Activated naive CD4-positive, alpha-beta T cell treated with anti-CD3 and anti-CD28 coated beads, Interleukin-2, amount 50 U/mL, for 72 hours (primary cell): ENCODE measurements at places on chromosomes 1 and 21. TPM values are rescaled to one million over a fixed set of nuclear protein-coding genes. Genes with fewer than 3 reads are reported as not detected.

DNA sequence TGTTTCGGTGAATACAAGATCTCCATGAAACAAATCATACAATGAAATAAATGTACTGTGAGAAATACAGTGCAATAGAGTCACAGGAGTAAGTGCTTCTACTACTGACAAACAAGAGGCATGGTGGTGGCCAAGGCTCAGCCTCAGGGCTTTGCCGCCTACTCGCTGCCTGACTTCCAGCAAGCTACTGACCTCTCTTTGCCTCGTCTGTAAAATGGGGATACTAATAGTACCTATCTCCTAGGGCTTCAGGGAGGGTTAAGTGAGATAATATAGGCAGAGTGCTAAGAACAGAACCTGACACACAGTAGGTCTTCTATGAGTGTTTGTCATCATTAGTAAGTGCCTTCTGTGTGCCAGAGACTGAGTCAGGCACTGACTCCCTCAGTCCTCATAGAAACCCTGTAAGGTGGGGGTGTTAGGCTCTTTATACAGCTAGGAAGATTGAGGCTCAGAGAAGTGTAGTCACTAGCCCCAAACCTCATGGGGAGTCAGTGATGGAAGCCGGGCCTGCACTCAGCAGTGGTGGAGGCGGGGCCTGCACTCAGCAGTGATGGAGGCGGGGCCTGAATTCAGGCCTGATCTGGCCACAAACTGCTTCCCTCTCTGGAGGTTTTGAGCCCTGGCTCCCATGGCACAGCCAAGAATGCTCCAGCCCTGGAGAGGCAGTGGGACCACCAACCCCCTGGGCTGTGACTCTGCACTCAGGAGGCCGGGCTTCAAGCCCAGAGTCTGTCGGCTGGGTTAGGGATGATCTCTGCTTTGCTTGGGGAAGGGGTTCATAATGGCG lies 6.8 kb downstream of the BSND start:
- no peak for DNase-seq

DNA sequence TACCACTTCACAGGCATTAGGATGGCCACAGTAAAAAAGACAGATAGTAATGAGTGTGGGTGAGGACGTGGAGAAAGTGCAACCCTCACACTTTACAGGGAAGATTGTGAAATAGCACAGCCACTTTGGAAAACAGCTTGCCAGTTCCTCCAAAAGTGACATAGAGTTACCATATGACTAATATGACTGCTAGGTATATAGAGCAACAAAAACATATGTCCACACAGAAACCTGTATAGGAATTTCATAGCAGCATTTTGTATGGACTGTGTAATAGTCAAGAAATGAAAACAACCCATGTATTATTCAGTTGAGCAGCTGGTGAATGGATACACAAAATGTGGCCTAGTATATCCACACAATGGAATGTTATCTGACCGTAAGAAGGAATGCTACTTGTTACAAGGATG lies 30.4 kb upstream of the LBR start:
- DNase-seq: no peak

GRCh38 chr1:170265234-170265633 lies 119.5 kb downstream of the NTMT2 start:
- no peak for DNase-seq

GRCh38 chr1:168083456-168084325 lies 53.0 kb downstream of the GPR161 start:
- DNase-seq: no peak

GRCh38 chr1:29708796-29709703 lies 472.7 kb downstream of the PTPRU start:
- no peak for DNase-seq

GRCh38 chr1:107132780-107133179 lies 8.1 kb upstream of the NTNG1 start:
- DNase-seq: no peak

Gene SLAMF6
- 48.3 TPM for total RNA-seq

Gene KAZN
- 2.2 TPM for total RNA-seq

DNA sequence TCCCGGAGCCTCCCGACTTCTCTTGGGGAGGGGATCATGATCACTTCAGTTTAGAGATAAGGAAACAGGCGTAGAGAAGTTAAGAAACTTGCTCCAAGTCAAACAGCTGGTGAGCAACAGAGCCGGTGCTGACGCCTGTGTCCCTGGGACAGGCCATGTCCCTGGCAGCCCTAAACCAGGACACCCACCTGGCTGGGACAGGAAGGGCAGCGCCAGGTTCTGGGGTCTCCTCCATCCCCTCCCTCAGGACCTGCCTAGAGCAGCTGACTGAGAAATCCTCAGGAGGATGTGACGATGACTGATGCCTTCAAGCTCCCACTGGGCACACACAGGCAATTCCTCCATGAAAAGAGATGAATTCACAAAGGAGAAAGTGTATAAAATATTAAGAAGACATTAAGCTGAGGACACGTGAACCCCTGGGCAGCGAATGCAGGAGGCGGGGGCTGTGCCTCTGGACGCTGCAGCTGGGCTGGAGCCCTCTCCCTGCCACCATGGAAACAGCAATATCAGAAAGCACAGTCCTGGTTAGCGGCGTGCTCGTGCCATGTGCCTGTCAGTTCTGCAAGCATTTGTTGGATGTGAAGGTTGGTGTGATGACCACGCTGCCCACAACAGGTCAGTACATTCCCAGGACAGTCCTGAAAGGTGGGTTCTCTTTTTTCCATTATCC lies 40.1 kb upstream of the C1orf174 start:
- DNase-seq: no peak

Gene SIM2
- total RNA-seq: 0.84 TPM

- DNase-seq: no peak
These were observed 27.7 kb upstream of the RPTN start for GRCh38 chr1:152186556-152187285.

GRCh38 chr1:36149237-36149972 lies at the start of gene TRAPPC3:
Gene TRAPPC3, minus strand, starts transcription at chr1:36149486. Its CDS starts 108 bp downstream, at chr1:36149378.
- DNase-seq: peak; percentile 98

DNA sequence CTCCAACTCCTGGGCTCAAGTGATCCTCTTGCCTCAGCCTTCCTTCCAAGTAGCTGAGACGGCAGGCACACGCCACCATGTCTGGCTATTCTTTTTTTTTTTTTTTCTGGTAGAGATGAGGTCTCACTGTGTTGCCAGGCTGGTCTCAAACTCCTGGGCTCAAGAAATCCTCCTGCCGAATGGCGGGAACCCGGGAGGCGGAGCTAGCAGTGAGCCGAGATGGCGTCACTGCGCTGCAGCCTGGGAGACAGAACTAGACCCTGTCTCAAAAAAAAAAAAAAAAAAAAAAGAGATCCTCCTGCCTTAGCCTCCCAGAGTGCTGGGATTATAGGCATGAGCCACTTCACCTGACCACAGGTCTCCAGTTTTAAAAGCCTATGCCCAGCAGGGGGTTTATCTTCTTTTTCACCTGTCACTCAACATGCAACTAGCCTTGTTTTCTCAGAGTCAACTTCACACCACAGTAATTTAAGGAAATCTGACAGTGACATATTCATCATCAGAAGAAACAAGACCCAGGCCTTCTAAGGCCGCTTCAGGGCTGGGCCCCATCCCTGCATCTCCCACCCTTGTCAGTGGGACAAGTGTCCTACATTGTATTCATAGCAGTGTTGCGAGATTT lies 38.3 kb upstream of the GALNT2 start:
- no peak for DNase-seq

- DNase-seq: peak; percentile 46
These were observed 178.8 kb upstream of the VAMP3 start for GRCh38 chr1:7592120-7592798.

DNA sequence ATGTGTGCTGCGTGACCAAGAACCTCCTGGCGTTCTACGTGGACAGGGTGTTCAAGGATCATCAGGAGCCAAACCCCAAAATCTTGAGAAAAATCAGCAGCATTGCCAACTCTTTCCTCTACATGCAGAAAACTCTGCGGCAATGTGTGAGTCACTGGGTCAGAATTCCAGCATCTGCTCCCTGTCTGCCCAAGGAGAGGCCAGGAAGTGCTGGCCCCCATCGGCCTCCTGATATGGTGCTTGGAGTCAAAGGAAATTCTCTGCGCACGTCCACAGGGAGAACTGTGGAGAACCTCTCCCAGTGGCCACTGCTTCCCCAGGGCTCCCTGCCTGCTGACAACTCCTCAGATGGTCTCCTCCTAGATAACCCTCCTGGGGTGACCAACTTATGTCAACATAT lies 25.6 kb upstream of the IL20 start:
- no peak for DNase-seq

Gene EDN2
- not detected for total RNA-seq

- no peak for DNase-seq
These were observed 437.6 kb downstream of the PRDM2 start for GRCh38 chr1:14137411-14138134.

GRCh38 chr1:183063349-183063748 lies 40.1 kb downstream of the LAMC1 start:
- no peak for DNase-seq

Gene KCNH1
- total RNA-seq: not detected

DNA sequence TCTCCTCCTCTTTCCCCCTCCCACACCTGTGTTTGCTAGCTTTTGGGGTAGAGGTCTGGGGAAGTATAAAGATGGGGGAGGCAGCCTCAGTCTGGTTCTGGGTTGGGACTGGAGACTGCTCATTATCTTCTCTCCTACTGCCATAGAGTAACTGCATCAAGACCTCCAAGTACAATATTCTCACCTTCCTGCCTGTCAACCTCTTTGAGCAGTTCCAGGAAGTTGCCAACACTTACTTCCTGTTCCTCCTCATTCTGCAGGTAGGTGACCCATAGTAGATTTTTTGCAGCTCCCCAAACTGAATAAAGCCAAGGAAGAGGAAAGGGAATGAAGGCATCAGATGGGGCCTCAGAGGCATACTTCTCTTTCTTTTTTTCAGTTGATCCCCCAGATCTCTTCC lies 5.3 kb downstream of the ATP8B2 start:
- no peak for DNase-seq

DNA sequence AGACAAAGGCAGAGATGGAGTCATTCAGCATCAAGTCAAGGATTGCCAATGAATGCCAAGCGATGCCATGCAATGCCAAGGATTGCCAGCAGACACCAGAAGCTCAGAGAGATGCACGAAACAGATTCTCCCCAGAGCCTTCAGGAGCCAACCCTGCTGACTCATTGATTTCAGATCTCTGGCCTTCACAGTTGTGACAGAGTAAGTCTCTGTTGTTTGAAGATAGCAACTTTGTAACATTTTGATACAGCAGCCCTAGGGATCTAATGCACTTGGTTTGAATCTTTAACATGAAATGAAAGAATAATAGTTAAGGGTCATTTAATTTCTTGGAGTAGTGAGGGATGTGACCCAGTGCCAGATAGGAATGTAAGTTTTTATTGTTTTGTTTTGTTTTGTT lies 287.4 kb upstream of the RUNX1 start:
- no peak for DNase-seq

Gene SLC5A3
- 77.1 TPM for total RNA-seq

Gene GJB3
- not detected for total RNA-seq
